ENCODE measurements at places on chromosomes 16 and 17.

DNA sequence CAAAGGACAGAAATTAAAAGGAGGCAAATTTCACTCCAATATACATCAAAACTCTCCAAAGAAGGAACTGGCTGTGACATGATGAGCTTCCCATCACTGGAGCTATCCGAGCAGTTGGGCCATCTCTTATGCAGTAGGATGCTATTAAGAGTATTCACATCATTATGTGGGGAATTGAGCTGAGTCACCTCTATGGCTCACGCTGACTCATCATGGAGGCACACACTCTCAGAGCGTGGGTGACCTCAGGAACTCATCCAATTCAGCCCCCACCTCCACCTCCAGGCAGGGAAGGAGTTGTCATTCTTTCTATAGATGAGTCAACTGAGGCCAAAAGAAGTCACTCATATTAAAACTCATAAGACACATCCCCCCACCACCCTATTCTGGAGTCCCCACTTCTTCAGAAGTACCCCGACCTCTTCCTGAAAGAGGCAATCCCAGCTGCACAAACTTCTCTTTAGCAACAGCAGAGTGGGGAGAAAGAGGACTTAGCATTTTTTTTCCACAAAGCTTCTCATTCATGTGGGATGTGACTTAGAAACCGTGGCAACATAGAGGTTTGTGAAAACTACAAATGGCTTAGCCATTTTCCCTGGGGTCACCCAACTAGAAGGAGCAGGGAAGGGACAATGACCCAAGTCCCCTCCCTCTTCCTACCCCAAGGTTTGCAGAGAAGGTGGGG, 32.5 kb downstream of the ABCC12 start:
- DNase-seq = no peak

DNA sequence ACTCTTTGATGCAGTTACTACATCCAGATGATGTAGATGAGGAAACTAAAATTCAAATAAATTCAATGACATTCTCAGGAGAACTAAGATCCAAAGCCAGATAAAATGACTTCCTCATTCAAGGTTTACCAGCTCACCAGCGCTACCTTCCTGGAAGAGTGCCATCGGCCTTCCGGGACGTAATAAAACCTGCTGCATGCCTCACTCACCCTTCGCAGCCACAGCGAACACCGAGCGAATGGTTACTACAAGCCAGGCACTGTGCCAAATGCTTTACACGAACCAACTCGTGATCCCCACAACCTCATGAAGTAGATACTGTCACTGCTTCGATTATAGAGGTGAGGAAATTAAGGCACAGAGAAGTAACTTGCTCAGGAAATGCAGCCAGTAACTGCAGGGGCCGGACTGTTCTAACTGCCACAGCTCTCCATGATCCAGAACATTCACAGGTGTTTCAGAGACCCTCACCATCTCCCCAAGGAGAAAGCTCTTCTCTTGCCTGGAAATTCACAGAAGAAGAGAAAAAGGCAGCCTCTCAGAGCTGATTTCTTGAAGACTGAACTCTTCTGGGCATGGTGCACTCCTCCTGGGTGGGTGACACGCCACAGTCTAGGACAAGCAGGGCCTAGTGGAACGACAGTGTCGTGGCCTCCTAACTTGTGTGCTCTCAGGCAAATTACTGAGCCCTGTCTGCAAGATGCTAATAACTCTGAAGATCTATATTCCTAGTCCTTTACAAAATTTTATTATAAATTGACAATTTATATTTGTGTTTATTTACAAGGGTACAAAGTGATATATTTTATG, 46.8 kb downstream of the HIC1 start:
- DNase-seq = no peak

GRCh38 chr16:77951788-77952187, 70.6 kb upstream of the CLEC3A start:
- DNase-seq = no peak

GRCh38 chr17:58244963-58245362, 6.6 kb downstream of the LPO start:
- no peak for DNase-seq
